ENCODE measurements at places on chromosomes 6 and 20.
A peak's percentile ranks its signal among the peaks of the same experiment; 100 is the strongest.

GRCh38 chr6:82013561-82014530, 233.7 kb downstream of the IBTK start:
- DNase-seq = peak; percentile 93

- DNase-seq = no peak
Measured at GRCh38 chr6:118367314-118367713, 180.8 kb upstream of the PLN start.

DNA sequence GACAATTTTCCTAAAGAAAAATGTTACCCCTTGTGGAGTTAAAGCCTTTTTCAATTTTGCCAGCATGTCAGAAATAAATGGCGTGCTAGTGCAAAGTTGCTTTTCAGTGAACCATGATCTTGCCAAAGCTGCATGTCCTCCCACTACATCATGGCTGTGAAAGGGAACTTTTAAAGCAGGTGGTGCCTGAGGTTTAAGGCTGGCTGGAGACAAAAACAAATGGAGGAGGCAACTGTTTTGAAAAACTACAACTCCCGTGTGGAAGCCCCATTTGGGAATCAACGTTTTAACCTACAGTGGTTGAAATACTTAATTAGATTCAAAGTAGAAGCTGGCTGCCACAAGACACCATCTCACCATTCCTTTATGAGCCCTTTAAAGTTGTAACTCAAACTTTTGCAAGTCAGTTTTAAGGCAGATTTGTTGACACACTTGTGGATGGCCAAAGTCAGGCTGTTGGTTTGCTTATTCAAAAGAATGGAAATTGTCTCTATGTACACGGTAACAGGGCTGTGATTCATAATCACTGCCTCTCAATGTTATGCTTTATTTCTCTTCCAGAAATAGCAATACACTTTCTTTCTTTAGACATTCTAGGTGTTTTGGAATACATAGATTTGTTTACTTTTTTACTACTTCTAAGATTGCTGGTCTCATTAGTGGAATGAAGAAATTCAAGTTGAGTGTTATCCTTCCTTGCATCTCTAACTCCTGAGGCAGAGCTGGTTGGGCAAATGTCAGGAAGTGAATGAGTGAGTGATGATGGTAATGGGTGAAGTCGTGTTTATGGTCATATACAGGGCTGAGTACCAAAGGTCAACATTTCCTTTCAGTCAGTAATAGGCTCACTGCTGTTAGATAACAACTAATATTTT, 196.4 kb upstream of the GMDS start:
- no peak for DNase-seq

DNA sequence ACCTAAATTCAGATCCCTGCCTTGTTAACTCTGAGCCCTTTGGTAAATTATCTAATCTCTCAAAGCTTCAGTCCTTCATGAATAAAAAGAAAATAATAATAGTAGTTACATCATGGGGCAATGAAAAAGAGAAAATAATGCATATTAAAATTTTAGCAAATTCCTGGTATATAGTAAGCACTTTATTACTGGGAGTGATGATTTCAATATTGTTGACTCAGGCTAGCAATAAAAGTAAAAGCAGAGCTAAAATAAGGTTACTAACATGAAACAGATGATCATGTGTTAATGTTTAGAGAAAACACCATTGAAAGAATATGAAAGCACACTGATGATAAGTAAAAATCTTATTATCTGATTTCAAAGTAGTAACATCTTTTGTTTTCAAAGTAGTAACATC, 13.6 kb downstream of the GINS1 start:
- DNase-seq = no peak

- DNase-seq = peak; percentile 74
Measured at GRCh38 chr6:106097411-106098231, 11.5 kb downstream of the PRDM1 start.

- DNase-seq = no peak
Measured at GRCh38 chr6:25465941-25466340, 186.1 kb upstream of the SCGN start.

- no peak for DNase-seq
Measured at GRCh38 chr20:16554766-16555543, 18.3 kb downstream of the KIF16B start.

- no peak for DNase-seq
Measured at GRCh38 chr6:140576004-140576555, 1201.6 kb upstream of the CITED2 start.

DNA sequence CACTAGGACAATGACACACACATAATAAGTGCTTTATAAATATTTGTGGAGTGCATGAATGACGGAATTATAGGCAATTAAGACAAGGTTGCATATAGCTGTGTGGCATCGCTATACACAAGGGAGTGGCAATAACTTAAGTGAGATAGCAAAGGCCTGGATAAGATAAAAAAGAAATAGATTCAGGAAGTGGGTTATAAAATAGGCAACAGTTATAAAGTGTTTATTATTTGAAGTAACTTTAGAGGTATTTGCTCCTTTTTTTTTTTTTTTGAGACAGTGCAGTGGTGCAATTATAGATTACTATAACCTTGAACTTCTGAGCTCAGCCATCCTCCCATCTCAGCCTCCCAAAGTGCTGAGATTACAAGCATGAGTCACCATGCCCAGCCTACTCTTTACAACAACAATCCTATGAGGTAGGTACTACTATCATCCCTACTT, 75.9 kb upstream of the LOC128125822 start:
- no peak for DNase-seq

GRCh38 chr6:170345662-170346061, 39.1 kb downstream of the FAM120B start:
- DNase-seq = no peak

DNA sequence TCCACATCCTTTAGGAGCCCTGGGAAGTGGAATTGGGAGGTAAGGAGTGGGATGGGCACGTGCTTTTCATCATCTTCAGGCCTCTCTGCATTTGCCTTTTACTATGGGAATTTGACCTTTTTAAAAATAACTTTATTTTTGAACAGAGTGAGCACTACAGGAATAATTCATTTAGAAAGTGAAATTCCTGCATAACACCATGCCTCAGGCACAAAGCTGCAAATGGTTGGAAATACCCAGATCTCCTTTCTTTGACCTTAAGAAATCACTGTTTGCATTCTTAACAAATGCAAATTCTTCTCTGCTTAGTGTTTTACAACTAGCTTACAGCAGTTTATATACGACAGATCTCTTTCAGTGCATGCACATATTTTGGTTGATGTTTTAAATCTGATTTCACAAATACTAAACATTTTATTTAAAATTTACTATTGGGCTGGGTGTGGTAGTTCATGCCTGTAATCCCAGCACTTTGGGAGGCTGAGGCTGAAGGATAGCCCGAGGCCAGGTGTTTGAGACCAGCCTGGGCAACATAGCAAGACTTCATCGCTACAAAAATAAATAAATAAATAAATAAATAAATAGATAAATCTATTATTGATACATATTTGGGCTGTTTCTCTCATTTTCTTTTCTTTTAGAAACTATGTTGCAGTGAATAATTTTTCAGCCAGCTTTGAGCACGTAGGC, 24.5 kb downstream of the CST8 start:
- DNase-seq = peak; percentile 7

DNA sequence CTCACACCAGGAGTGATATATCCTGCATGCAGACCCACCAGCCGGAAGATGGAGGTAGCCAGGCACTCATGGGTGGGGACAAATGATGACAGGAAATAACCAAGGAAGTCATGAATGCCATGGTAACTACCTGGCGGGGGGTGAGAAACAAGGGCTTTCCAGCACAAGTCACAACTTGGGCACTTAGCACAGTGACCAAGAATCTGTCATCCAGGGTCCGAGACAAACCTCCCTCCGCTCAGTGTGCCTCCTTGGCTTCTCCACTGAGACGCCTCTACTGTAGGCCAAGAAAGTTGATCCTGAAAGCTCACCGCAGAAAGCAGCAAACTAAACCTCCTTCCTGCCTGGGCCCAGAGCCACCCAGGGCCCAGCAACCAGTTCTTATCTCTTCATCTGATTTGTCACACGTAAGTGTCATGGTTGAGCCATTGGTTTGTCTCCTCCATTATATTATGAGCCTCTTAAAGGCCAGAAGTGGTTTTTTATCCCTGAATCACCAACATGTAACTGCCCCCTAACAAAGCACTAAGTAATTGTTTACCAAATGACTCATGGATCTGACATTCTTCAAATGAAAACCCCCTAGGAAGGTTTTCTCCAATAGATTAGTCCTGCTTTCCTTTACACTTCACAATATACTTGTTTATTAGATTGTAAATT, 84.3 kb upstream of the TAB2 start:
- peak; percentile 94 for DNase-seq

GRCh38 chr20:25195962-25196785, 662 bp downstream of the ENTPD6 start:
- DNase-seq = no peak

DNA sequence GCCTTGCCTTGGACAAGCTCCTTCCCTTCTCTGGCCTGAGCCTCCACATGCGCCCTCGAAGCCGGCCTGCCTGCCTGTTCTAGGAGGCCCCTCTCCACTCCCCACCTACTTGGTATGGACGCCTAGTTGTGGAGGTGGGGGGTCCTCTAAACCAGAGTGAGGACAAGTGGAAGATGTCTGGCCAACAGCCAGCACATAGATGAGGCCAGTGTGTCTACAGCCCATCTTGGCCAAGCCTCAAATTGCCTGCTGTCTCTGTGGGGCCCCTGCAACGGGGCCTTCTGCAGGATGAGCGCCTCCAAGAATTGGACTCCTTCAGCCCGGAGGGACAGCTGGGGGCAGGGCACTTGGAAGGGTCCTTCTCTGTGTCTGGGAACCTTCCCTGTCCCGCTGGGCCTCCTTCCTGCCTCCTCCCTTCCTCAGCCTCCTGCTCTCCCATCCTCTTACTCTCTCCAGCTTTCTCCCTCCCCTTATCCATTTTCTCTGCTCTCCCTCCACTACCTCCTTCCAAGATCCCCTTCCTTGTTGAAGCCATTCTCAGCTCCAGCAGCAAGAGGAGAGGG, 1.6 kb downstream of the MDFI start:
- DNase-seq = peak; percentile 27

DNA sequence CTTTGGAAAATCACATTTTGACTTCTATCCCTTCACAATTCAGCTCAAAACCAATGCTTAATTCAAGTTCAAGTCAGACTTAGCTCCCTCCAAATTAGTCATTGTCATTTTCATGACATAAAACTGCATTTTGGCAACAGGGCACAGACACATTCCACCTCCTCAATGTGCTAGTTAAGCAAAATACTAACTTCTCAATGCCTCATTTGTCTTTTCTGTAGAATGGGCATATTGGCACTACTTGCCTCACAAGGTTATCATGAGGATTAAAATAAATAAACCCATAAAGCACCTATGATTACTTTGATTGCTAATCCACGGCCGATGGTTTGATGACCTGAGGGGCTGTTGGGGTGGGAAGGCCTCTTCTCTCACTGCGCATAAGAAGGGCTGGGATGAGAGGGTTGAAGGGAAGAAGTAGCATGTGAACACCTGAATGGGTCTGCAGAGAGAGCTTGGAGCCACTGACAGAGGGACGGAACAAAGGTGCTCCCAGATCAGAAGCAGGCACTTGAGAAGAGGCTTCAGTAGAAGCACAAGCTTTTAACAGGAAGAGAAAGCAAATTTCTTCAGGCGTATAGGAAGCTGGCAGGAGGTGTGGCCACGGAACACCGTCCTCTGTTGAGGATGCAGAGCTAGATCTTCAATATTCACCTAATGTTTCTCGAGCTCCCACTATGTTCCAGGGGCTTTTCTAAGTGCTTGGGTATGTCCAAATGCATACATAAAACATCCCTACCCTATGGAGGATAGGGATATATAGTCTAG, 11.7 kb upstream of the TBC1D7 start:
- no peak for DNase-seq

- DNase-seq = no peak
Measured at GRCh38 chr6:151034825-151035781, 169.6 kb downstream of the MTHFD1L start.

- DNase-seq = peak; percentile 65
Measured at GRCh38 chr6:28922004-28922820, 1.6 kb downstream of the TRIM27 start.

- DNase-seq = peak; percentile 85
Measured at GRCh38 chr6:38588631-38589366, 50.9 kb downstream of the BTBD9 start.

- DNase-seq = no peak
Measured at GRCh38 chr6:122347280-122347679, 52.2 kb upstream of the HSF2 start.

DNA sequence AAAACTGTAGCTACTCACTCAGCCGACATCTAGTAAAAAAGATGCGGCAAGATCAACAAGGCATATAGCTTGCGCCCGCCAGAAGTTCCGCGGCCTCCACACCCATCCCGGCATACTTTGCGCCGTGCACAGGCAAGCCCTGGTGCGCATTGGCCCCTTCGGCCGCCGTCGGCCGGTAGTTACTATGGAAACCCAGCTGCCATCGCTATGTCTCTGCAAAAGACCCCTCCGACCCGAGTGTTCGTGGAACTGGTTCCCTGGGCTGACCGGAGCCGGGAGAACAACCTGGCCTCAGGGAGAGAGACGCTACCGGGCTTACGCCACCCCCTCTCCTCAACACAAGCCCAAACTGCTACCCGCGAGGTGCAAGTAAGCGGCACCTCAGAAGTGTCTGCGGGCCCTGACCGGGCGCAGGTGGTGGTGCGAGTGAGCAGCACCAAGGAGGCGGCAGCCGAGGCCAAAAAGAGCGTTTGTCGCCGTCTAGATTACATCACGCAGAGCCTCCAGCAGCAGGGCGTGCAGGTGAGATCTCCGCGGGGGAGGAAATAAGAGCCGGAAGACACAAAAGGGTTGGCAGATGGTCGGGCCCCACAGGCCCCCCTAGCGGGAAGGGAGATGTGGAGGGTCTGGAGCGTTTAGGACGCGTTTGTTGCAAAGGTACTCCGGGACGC, at the start of gene IRAK1BP1:
IRAK1BP1 (plus strand) TSS at position 182 of the 671 bp plus-strand sequence; CDS start at position 208, 26 bp downstream.
- DNase-seq = peak; percentile 84

DNA sequence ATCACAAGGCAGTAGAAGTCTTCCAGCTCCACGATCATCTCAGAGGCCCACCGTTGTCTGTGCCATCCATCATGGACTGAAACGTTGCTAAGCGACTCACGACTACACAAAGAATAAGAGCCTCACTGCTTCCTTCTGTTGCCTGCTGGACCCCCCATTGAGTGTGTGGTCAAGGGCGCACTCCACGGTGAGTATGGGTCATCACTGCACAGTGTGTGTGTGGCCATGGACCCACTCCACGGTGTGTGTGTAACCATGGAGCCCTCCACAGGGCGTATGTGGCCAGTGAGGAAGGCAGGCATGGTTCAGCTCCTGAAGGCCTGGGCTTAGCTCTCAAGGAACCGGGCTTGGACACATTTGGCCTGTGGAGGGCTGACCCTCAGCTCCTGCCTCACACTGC, 123.4 kb upstream of the AFDN start:
- no peak for DNase-seq

DNA sequence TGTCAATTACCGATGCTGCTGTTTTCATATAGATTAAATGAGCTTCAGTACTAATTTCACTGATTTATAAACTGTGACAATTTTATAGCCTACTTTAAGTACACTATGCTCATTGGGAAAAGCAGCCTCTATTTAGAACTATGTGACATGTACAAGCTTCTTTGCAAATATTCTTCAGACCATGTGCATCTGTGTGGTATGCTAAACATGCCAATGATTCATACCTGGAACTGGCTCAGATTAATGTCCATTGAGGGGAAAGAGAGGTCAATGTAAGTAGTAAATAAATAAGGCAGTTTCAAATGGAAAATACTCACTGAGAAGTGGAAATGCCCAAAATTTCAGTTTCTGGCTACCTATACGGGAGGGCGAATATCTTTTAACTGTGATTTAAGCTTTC, 777.7 kb downstream of the C6orf118 start:
- DNase-seq = peak; percentile 5
